Activated naive CD8-positive, alpha-beta T cell treated with anti-CD3 and anti-CD28 coated beads, Interleukin-2, amount 10 ng/mL, durations not matched to agents 7 days and 5 days (primary cell): ENCODE measurements at places on chromosomes 11 and 22. TPM values are rescaled to one million over a fixed set of nuclear protein-coding genes. Genes with fewer than 3 reads are reported as not detected.

TRPC6 gene
- total RNA-seq, result not detected

TREH gene
- not detected for total RNA-seq

OR2D2 gene
- not detected for total RNA-seq

OAF gene
- 2.4 TPM for total RNA-seq

DEPDC5 gene
- total RNA-seq, result 43.6 TPM

TRIM51 gene
- total RNA-seq, result not detected

SLC29A2 gene
- 12.1 TPM for total RNA-seq

PIH1D2 gene
- 0.50 TPM for total RNA-seq

NXF1 gene
- 131 TPM for total RNA-seq

DERL3 gene
- total RNA-seq, result 9.6 TPM

TMEM223 gene
- 15.2 TPM for total RNA-seq

TMEM151A gene
- not detected for total RNA-seq

CHST1 gene
- total RNA-seq, result not detected

APOBEC3B gene
- total RNA-seq, result 7.1 TPM

APOL4 gene
- total RNA-seq, result 5.7 TPM

CLDN5 gene
- total RNA-seq, result not detected

BIK gene
- 1.8 TPM for total RNA-seq

ANO5 gene
- 0.14 TPM for total RNA-seq
